Calu3 (cell line): ENCODE measurements at places on chromosomes 2 and 18. TPM values are rescaled to one million over a fixed set of nuclear protein-coding genes. Genes with fewer than 3 reads are reported as not detected.

- no peak for DNase-seq
These were observed 6.7 kb upstream of the SCYGR1 start for GRCh38 chr2:227394401-227394800.

DNA sequence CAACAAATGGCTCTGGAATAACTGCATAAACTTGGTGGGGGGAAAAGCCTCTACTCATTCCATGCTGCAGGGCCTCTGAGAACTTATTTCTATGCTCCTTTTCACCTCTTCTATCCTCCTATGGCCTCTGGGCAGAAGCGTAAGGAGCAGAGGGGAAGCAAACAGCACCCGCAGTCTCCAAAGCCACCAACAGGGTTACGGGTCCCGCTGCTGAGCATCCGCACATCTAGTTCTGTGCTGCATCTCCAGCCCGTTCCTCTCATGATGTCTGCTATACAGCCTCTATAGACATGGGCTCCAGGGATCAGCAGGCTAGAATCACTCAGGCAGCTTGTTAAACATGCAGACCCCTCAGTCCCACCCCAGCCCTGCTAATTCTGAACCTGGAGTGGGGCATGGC is 25.9 kb downstream of the PSTPIP2 start:
- no peak for DNase-seq

DNA sequence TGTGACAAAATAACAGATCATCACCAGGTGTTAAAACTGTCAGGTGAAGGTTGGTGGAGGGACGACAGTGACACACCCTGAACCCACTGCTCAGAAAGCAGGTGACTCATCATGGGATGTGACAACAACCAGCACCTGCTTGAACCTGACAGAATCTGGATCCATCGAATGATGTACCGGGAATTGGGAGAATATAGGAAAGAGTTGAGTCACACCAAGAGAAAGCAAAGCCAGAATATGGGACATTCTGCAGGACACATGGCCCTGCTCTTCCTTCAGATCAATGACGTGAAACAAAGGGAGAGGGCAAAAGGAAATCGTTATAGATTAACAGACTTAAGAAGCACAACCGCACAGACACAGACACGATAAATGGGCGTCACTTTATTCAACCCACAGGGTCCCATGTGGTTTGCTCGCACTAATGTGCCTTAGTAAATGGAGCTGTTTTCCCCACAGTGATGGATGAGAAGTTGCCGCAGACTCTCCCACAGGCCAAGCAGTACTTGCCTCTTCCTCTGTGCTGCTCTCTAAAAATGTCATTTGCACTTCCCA is 100.1 kb downstream of the CRACDL start:
- DNase-seq = no peak

GRCh38 chr2:16242906-16243305 is 302.6 kb downstream of the MYCN start:
- DNase-seq = no peak

DNA sequence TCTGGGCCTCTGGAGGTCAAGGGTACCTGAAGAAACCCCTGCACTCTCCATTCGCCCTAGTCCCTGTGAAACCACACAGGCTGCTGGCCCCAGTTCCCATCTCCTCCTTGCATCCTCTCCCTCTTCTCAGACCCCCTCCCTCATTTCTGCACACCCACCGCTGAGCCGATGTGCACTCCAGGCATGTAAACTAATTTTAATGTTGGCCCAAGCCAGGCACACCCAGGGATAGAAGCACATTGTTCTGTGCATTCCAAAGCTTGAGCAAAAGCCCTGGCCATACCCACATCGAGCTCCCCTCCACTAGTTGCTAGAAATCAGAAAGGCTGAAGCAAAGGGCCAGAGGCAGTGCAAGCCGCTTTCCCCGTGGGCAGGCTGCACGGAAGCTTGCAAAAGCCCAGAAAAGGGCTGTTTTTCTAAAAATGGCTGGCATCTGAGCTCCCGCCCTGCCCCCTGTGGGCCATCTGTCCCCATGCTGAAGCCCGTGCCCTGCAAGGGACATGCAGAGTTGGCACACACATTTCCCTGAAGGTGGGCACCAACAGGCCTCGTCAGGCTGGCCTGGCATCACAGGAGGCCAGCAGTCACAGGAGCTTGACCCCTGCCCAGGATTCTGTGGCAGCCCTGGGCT is 181.6 kb downstream of the SMAD7 start:
- no peak for DNase-seq

DNA sequence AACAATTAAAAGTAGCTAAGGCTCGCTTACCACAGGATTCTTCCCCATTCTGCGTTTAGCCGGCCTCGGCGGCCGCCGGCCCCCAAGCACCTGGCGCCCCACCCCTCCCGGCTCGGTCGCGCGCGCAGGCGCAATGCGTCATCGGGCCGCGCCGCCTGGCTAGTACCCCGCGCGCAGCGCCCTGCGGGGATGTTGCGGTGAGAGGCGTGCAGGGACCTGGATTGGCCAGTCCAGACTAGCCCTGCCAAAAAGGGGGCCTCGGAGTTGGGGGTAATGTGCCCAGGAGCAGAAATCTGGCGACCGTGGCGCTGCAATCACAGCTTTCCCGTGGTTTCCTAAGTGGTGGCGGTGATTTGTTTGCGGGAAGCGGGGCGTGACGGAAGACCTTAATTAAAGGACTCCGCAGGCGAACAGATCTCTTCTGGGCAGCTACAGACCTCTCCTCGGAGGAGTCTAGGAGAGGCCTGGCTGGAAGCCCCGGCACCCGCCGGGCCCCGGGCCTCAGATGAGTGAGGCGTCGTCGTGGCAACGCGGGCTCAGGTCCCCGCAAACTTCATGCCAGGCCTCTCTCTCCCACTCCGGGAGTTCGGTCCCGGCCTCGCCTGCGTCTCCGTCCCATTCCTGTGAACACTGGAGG is 606 bp downstream of the TMEM237 start:
- DNase-seq = peak; percentile 92

GRCh38 chr2:188459061-188459460 is 167.4 kb downstream of the GULP1 start:
- DNase-seq = no peak

SKA1 gene
- 20.3 and 22.5 TPM in 2 replicates for total RNA-seq

GRCh38 chr2:165899311-165899710 is 54.3 kb downstream of the TTC21B start:
- DNase-seq = no peak

PROKR1 gene
- not detected in 2 replicates for total RNA-seq

RESP18 gene
- not detected in 2 replicates for total RNA-seq

DNA sequence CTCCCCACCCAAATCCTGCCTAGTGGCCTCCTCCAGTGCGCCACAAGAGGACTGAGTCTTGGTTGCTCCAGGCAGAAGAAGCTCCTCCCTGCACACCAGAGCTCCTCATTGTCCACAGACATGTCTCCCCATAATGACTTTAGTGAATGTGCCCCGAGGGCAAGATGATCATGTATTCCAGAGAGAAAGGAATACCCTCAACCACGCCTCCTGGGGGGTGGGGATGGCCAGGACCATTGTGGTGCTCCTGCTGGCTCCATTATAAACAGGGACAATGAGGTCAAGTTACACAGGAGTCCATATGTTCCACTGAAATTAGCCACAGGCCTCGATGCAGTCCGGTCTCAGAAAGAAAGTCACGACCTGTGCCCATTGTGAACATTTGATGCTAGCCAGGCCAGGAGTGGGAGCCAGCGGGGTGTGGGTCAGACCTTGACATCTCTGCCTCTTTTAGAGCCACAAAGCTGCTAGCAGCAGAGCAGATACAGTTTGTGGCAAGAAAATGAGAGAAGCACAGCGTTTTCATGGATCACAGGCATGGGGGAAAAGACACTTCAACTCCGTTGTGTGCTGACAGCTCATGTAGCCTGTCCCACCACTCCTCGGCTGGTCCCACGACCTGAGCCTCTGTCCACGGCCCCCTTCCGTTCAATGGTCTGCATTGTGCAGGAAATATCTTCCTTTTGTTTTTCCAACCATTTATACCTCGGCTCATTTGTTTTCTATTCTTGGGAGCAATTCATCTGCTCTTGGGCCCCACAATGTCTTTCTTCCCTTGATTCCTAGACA is 70.7 kb upstream of the FZD7 start:
- no peak for DNase-seq

GRCh38 chr18:8423051-8423557 is 186.1 kb upstream of the RAB12 start:
- DNase-seq = no peak

- no peak for DNase-seq
These were observed 16.6 kb downstream of the CFLAR start for GRCh38 chr2:201132518-201132917.

DNA sequence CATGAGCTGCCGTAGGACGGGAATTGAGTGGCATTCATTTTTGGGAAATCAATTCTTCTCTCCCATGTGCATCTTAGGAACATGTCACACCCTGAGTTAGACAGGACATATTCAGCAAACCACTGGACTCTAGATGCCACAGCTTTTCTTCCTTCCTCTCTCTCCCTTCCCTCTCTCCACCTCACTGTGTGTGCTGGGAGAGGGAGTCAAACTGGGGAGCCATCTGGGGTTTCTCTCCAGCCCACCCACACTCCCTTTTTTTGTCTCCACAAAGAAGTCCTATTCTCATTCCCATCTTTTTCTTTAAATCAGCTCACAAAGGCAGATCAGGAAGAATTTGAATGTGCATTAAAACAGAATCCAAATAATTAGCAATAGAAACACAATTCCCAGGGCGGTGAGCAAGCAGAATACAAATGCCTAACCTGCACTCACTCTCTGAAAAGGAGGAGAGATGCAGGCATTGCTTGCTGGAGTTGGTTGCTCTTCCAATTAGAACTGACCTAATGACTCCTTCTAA is 15.4 kb downstream of the CD28 start:
- DNase-seq = no peak

DNER gene
- 0.88 and 1.1 TPM in 2 replicates for total RNA-seq

DNA sequence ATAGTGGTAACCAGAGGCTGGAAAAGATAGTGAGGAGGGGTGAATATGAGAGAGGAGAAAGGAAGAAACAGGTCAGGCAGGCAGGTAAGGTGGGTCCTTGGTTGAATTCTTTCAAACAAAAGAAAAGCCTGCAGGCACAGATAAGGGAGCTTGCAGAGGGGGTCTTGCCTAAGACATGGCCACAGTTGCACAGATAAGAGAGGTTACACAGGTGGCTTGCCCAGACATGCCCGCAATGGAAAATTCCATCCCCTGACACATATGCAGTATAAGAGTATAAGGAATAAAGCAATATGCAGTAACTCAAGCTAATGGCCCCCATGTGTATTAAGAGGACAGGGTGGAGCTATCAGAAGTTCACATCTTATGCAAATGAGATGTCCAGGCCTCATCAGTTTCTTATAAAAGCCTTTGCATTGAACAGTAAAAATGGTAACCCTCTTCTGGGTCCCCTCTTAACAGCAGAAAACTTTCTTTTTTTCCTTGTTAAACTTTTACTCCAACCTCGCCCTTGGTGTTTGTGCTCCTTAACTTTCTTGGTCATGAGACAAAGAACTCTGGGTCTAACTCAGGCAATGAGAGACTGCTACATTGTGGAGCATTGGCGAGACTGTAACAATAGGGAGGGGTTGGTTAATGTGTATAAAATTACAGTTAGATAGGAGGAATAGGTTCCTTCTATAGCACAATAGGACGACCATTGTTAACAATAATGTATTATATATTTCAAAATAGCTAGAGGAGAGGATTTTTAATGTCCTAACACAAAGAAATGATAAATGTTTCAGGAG is 764.6 kb downstream of the TSN start:
- no peak for DNase-seq

- no peak for DNase-seq
These were observed 112.1 kb downstream of the KLHL29 start for GRCh38 chr2:23497063-23497462.

IL36RN gene
- 0.12 and 0.22 TPM in 2 replicates for total RNA-seq

NAT8 gene
- total RNA-seq = not detected in 2 replicates

CASP8 gene
- total RNA-seq = 67.1 and 87.6 TPM in 2 replicates

- no peak for DNase-seq
These were observed 521.2 kb downstream of the NYAP2 start for GRCh38 chr2:225920621-225921220.

ELAC1 gene
- total RNA-seq = 11.6 and 12.4 TPM in 2 replicates

GRCh38 chr2:11407413-11407812 is 58.5 kb downstream of the E2F6 start:
- no peak for DNase-seq

ASB1 gene
- total RNA-seq = 64.2 and 71.6 TPM in 2 replicates

GALNT3 gene
- 75.0 and 79.8 TPM in 2 replicates for total RNA-seq

DNA sequence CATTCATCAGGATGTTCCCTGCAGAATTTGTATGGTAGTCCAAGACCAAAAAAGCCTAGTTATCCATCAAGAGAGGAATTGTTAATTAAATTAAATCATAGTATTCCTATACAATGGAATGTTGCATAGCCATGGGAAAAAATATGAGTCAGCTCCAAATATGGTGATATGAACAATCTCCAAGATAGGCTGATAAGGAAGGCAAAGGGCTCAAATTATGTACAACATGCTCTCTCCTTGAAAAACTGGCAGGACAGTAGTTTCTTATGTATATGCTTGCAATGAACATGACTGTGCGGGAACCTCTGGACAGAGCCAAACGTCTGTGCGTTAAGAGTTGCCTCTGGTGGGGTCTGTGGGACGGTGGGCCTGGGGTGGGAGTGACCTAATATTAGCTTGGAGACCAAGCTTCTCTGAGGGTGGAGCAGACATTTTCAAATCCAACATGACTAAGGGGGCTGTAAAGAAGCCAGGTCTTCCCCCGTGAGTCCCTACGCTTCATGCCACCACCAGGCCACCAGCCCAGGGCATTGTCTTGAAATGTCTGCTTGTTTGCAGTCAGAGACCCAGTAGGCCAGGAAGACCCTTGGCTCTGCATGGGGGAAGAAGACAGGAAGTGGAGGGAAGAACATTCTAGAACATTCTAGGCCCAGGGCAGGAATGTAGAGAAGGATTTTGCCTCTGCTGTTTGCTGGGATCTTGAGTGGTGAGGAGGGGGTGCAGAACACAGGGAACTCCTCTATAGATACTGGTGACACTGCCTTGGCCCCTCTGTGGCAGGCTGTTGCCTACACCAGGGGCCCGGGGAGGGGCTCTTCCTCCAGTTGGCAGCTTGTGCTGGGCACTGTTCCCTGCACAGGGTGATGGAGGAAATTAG is 244.0 kb upstream of the HS6ST1 start:
- DNase-seq = no peak
